Ascending aorta (tissue), 2 donors: ENCODE measurements at places on chromosomes 4 and X. TPM values are rescaled to one million over a fixed set of nuclear protein-coding genes. Genes with fewer than 3 reads are reported as not detected.
A peak's percentile ranks its signal among the peaks of the same experiment; 100 is the strongest.

DNA sequence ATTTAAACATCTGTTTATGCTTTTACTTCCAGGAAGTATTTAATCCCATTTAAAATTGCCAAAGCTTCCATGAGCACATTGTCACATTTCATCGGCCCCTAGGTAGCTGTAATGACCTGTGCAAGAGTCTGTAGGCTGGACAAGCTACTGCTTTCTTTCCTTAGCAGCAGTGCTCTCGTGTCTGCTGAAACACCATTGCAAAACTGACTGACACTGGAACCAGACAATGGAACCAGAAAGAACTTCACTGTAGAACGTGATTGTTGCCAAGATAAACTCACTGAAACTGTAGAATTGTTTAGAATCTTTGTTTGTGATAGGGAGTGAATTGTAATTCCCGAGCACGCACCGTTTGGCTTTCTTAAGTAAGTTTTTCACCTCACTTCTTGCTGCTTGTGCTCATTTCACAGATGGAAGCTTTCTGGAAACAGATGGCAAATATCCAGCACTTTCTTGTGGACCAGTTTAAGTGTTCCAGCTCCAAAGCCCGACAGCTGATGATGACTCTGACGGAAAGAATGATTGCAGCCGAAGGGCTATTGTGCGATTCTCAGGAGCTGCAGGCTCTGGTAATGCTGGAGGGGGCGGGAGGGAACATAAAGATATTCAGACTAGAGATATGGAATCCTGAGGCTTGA is 36.9 kb downstream of the EVC start:
- peak; percentile 92 for DNase-seq

The ZCCHC18 gene
- total RNA-seq, result 0.21 TPM

- no peak for DNase-seq
These were observed 55.0 kb upstream of the PRDM5 start for GRCh38 chr4:120977435-120977997.

GRCh38 chrX:20514358-20514757 is 247.6 kb upstream of the RPS6KA3 start:
- no peak for DNase-seq

DNA sequence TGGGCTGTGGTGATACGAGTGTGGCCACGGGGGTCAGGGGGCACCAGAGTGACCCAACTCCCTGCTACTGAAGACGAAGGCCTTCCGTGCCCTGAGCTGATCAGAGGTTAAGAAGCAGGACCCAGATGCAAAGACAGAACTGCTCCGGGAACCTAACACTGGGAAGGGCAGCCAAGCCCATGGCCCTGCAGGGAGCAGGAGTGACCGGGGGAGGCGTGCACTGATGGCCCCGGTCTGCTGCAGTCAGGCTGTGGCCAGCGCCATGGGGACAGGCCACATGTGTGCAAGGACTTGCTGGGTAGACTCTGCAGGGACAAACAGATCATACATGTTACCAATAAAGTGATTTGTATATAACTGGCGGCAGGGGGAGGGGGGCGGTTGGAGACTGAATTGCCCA is 74.6 kb downstream of the ACOX3 start:
- DNase-seq, result no peak

DNA sequence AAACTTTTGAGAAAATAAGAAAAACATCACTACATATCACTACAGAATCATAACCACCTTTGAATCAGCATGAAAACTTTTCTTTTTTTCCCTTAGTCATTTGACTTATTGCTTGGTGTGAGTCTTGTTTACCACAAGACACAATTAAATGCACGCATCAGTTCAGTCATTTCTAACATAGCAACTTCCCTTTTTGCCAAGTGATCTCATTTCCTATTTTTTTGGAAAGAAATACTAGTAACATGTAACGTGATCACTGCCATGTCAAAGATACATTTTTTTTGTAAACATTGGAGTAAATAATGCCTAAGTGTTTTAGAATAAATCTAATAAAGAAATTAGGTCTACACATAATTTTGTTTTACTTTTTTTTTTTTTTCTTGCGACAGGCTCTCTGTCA is 5.1 kb upstream of the CXCL8 start:
- no peak for DNase-seq

GRCh38 chrX:115400960-115401359 is 111.4 kb downstream of the LUZP4 start:
- DNase-seq, result no peak

GRCh38 chr4:89152972-89153371 is 41.6 kb downstream of the TIGD2 start:
- DNase-seq, result no peak

DNA sequence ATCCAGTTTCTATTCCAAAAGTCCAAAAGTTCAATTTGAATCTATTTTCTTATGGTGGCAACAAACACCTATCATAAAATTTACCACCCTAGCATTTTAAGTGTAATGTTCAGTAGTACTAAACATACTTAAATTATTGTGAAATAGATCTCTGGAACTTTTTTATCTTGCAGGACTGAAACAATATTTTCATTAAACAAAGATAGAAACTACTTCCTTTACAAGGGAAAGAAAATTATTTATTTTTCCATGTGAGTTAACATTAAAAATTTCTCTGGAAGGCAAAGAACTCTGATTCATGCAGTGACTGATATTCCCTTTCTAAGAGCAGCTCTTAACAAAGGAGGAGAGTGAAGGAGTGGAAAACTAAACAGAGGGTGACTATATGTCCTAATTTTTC is 40.2 kb downstream of the ADH7 start:
- no peak for DNase-seq

DNA sequence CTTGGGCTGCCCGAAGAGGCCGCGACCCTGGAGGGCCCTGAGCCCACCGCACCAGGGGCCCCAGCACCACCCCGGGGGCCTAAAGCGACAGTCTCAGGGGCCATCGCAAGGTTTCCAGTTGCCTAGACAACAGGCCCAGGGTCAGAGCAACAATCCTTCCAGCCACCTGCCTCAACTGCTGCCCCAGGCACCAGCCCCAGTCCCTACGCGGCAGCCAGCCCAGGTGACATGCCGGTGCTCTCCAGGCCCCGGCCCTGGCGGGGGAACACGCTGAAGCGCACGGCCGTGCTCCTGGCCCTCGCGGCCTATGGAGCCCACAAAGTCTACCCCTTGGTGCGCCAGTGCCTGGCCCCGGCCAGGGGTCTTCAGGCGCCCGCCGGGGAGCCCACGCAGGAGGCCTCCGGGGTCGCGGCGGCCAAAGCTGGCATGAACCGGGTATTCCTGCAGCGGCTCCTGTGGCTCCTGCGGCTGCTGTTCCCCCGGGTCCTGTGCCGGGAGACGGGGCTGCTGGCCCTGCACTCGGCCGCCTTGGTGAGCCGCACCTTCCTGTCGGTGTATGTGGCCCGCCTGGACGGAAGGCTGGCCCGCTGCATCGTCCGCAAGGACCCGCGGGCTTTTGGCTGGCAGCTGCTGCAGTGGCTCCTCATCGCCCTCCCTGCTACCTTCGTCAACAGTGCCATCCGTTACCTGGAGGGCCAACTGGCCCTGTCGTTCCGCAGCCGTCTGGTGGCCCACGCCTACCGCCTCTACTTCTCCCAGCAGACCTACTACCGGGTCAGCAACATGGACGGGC is 579 bp downstream of the ABCD1 start:
- DNase-seq, result no peak

DNA sequence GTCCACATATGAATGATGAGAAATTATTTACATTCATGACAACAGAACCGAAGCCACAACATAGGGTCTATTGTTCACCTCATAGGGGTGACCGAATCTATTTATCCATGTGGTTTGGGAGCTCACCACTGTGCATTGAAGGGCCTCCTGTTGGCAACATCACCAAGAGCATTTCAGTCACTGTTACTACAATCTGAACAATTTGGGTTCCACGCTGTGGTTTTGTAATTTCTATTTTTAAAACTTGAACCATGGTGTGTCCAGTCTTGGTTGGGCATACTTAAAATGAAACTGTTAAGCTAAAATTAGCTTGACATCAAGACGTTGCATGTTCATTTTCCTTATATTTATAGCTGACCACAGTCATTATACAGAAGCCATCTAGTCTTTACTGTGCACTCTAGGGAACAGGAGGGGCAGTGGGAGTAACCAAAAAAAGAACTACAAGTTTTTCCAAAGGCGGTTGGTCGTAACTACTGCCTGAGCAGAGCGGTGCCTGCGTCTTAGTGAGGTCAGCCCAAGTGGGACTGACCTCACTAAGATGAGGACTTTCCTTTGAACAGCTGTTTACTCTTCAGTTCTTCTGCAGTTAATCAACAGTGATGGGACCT is 192.1 kb downstream of the SPRY1 start:
- DNase-seq, result no peak

GRCh38 chr4:58636381-58636780 is 1526.2 kb upstream of the IGFBP7 start:
- DNase-seq, result no peak

DNA sequence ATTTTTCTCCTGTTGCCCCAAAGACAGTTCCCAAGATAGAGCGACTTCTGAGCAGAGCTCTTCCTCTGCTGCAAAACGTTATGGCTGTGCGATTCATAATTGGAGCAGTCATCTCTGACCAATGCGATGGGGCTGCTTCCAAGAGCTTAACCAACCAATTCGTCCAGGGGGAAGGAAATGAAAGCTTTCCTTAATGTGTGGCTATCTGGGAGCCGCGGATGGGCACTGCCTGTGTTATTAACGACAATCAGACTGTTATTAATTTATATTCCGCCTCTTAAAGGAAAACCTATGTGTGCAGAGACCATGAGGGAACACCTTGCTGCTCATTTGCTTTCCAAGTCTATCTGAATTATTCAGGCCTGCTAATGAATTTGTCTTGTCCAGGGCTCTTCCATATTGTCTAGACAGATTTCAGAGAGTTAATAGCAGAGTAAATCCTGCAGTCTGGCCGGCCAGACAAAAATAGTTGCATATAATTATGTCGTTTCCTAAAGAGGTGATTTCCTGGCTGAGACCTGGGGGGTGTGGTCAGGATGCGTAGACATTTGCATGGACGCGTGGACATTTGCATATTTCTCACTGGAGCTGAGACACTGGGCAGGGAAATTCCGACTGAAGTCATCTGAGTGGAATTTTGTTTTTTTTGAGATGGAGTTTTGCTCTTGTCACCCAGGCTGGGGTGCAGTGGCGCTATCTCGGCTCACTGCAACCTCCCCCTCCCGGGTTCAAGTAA is 135.4 kb downstream of the HMX1 start:
- no peak for DNase-seq
